ENCODE measurements at places on chromosomes 12 and 14. TPM values are rescaled to one million over a fixed set of nuclear protein-coding genes. Genes with fewer than 3 reads are reported as not detected.

DNA sequence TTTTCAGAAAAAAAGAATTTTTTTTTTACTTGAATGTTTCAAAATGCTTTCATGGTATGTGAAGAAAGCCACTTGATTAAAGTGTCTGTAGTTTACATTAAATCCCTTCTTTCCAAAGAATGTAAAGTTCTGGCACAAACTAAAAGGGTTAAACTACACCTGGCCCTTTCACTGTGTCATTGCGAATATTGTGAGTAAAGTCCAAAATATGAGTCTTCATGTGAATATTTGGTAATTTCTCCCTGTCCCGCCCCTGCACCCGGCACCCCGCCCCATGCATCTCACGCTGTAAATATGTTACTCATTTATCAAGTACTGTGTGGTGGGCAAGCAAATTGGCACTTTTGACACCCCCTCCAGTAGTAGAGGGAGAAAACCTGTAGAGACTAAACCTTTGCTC lies 274.7 kb downstream of the TTC6 start:
- no peak for DNase-seq

- no peak for DNase-seq
Measured at GRCh38 chr12:109678719-109679118, 34.9 kb upstream of the FAM222A start.

DNA sequence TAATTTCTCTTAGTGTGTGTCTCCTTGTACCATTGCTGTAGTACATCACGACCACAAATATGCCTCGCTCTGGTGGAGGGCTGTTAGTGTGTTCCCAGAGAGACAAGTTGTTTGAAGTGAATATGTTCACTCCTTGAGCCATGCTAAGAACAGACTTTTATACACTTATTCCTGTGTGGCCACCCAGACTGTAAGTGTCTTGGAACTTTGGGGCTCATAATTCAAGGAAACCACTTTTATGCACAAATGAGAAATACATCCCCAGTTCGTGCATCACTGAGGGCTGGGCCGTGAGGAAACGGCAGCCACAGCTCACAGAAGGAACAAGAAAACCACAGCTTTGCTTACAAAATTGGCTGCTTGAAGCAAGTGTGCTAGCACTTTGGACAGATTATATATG lies 362.2 kb upstream of the DDHD1 start:
- no peak for DNase-seq

- no peak for DNase-seq
Measured at GRCh38 chr12:132736378-132736777, 25.3 kb downstream of the ANKLE2 start.

MANSC4 gene
- not detected for total RNA-seq

TEX52 gene
- not detected for total RNA-seq

- DNase-seq, result peak; percentile 52
Measured at GRCh38 chr12:43937947-43938346, 102.1 kb downstream of the TMEM117 start.

- no peak for DNase-seq
Measured at GRCh38 chr12:109772622-109773321, 59.1 kb downstream of the FAM222A start.

GRCh38 chr12:58225203-58225877 lies 284.0 kb downstream of the ATP23 start:
- no peak for DNase-seq

NINJ2 gene
- 1.8 TPM for total RNA-seq
